ENCODE measurements at places on chromosomes 13 and 19.

- no peak for DNase-seq
Observed at GRCh38 chr13:44906713-44907112, 82.6 kb downstream of the NUFIP1 start.

GRCh38 chr13:100666124-100666523, 8.5 kb downstream of the TMTC4 start:
- DNase-seq = no peak

- no peak for DNase-seq
Observed at GRCh38 chr13:46906405-46906804, 9.6 kb upstream of the HTR2A start.

DNA sequence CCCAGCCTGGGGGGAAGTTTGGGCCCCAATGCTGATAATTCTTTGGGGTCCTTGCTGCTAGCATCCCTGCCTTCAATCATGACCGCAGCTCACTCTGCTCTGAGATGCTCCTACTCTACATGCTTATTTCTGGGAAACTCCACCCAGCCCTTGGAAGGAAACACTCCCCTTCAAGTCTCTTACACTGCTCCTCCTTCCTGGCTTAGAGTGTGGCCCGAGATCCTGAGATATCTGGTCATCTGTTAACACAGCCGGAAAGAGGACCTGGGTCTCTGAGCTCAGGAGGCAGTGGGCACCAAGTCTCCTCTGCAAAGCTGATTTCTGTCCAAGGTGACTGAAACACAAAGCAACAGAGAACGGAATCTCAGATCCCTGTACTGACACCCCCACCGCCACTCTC, 33.0 kb downstream of the CYP4F2 start:
- no peak for DNase-seq

GRCh38 chr13:30415430-30416030, 6.8 kb upstream of the UBE2L5 start:
- no peak for DNase-seq

DNA sequence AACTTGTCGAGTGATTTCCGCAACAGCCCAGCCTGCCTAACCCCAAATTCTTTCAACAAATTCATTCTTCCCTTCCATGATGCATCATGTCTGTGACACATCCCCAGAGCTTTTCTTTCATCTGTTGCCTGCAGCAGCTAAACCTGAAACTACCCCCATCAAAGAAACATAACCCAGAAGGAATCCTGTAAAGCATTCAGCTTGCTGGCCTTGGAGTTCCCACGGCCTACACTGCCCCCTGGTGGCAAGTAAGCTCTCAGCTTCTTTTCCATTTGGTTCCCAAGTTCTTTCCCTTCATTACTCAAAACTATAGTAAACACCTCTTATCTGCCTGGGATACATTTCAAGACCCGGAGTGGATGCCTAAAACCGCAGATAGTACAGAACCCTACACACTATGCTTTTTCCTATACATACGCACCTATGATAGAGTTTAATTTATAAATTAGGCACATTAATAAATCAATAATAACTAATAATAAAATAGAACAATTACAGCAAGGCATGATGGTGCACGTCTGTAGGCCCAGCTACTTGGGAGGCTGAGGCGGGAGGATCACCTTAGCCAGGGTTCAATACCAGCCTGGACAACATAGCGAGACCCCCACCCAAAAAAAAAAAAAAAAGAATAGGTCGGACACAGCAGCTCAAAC, 7.4 kb downstream of the ETHE1 start:
- peak; percentile 85 for DNase-seq

- DNase-seq = no peak
Observed at GRCh38 chr13:21055016-21055415, 6.4 kb downstream of the LATS2 start.
